Stimulated activated CD8-positive, alpha-beta memory T cell treated with anti-CD3 and anti-CD28 coated beads, Interleukin-12 subunit alpha, Interleukin-12 subunit beta, amount 100 ng/mL, for 4 hours (primary cell): ENCODE measurements at places on chromosomes 7 and 10.

GRCh38 chr7:113392841-113393540, 274.6 kb upstream of the SMIM30 start:
- DNase-seq: no peak

- no peak for DNase-seq
Observed at GRCh38 chr7:17843041-17843440, 97.3 kb downstream of the SNX13 start.

DNA sequence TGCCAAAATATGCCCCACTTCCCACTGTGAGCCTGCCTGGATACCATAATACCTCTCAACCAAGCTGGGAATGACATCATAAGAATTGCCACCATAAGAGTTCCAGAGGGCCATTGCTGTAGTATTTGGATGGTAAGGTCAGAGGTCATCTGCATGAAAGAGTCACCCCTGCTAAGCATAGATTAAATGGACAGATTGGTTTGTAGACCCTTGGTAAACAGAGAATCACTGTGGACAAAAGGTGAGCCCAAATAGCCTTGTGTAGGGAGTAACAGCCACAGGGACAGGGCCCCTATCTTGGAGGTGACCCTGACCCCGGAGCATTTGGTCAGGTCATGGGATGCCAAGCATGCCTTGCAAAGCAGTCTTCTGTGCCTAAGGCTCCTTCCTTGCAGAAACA, 129.7 kb downstream of the GPAM start:
- no peak for DNase-seq

GRCh38 chr10:58651040-58651439, 138.4 kb downstream of the BICC1 start:
- no peak for DNase-seq
